ENCODE measurements at places on chromosomes 1 and 21.

DNA sequence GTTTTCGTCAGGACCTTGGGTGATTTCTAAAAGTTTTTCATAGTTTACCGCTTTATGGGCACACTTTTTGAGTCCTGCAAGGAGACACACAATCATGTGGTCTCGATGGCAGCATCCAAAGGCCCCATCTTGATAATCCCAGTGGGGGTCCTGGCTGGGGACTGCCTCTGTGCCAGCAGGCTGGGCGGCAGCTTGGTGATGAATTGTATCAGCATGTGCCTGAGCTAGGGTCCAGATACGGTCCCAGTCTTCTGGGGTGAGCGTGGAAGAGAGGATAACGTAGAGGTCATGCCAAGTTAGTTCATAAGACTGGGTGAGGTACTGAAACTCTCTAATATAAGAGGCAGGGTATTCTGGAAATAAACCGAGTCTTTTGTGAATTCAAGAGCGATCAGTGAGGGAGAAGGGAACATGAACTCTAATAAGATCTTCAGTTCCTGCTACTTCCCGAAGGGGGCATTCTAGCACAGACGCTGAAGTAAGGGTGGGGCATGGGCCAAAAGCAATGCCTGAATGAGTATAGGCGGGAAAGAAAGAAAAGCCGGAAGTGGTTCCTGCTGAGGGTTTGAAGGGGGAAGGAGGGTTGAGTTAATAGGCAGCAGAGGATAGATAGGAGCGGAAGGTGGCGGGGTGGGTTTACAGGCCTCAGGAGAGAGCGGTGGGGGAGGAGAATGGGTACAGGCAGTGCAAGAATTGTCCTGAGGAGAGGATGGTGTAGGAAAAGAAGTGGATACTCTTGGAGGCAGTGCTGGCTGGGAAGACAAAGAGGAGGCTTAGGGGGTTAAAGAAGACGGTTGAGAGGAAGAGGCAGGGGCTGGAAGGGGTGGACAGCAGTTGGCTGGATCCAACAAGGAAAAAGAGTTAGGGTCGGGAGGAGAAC lies 1.6 kb downstream of the ERVH48-1 start:
- DNase-seq: peak; percentile 99

DNA sequence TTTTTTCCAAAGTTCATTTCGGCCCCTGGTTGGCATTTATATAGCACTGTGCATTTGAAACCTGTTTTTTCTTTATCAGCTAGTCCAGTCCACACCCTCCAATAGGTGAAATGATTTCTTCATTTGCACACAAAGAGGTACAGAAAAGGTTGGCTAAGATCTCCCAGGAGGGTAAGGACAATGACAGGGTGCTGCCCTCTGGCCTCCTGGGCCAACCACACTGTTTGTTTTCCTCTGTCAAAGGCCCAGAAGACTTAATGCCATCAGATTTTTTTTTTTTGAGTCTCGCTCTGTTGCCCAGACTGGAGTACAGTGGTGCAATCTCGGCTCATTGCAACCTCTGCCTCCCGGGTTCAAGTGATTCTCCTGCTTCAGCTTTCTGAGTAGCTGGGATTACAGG lies 70.1 kb upstream of the EFHD2 start:
- DNase-seq: no peak

DNA sequence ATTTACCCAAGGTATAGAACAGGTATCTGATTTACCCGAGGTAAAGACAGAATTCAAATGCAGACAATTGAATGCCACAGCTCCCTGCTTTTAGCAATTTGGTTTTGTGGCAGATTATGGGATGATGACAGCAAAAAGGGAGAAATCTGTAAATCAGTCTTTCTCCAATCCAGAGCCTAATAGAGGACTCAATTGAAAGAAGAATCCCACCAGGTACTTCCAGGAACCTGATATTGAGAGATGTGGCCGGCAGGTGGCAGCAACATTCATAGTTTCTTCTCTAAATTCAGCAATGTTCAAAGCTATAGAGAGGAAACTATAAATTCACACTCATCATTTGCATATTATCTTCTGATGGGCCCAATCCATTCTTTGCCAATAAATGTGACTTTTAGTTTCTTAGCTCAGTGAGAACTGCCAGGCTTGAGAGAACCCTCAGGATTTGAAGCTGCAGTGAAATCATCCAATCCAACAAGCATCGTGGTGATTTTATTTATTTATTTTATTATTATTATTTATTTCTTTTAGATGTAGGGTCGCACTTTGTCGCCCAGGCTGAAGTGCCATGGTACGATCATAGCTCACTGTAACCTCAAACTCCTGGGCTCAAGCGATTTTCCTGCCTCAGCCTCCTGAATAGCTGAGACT lies 9.8 kb upstream of the PHACTR4 start:
- DNase-seq: peak; percentile 90

GRCh38 chr21:30497065-30497464 lies at the start of gene KRTAP19-4:
Gene KRTAP19-4 (minus strand): TSS chr21:30497165. CDS start chr21:30497110, 55 bp downstream.
- no peak for DNase-seq

GRCh38 chr1:160567858-160568682 lies 11.2 kb downstream of the CD84 start:
- DNase-seq: peak; percentile 96

- no peak for DNase-seq
Measured at GRCh38 chr21:15430577-15430976, 299.2 kb upstream of the USP25 start.

DNA sequence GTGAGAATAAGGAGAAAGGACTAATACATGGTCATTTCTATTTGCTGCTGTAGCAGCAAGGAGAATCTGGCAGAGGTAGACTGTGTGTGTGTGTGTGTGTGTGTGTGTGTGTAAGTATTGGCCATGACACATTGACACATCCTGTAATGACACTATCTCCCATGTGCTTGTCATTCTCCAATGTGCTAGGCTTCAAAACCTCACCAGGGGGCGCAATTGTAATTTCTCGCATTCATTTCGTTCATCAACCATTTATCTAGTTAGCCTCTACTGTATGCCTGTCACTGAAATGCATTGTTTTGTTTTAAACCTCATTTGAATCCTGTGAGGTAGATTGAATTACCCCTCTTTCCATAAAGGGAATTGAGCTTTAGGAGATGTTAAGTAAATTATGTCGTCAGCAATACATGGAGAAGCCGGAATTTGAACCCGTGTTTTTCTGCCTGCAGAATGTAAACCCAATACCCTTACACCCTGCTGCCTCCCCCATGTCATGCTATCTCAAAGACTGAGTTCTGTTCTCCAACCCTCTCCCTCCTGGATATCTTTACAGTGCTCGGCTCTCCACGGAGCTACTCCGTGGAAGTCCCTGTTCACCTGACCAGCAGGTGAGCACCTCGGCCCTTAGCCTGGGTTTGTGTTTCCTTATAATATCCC lies 100.8 kb downstream of the UCK2 start:
- DNase-seq: peak; percentile 80

- peak; percentile 49 for DNase-seq
Measured at GRCh38 chr1:203127666-203128430, at the start of gene ADORA1. Gene ADORA1 (plus strand): TSS chr1:203127726. CDS start chr1:203128842, 1,116 bp downstream.

GRCh38 chr1:26787381-26787705 lies 407 bp upstream of the PIGV start:
- no peak for DNase-seq

GRCh38 chr1:56915960-56916359 lies 49.9 kb downstream of the C8B start:
- DNase-seq: no peak

GRCh38 chr1:220680085-220680687 lies 10.0 kb upstream of the C1orf115 start:
- DNase-seq: peak; percentile 65

DNA sequence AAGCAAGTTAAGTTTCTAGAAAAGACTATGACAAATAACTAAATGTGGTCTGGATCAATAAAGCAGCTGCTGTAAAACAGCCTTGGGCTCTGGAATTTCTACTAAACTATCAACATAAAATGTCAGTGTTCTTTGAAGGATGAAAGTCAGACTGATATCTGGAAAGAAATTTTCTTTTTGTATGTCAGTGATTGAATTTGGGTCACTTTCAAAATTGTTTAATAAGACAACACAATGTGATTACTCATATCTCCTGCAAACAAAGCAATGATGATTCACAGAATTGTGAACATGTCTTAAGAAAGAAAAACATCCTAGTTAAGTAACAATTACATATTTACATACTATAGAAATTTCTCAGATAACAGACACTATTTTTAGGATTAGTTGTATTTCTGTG lies 826.4 kb downstream of the PLA2G4A start:
- DNase-seq: no peak

GRCh38 chr1:177343445-177343844 lies 172.7 kb downstream of the BRINP2 start:
- DNase-seq: no peak

GRCh38 chr1:211731456-211732292 lies 56.3 kb upstream of the NEK2 start:
- no peak for DNase-seq

- DNase-seq: no peak
Measured at GRCh38 chr1:93735722-93736121, 54.1 kb upstream of the BCAR3 start.

DNA sequence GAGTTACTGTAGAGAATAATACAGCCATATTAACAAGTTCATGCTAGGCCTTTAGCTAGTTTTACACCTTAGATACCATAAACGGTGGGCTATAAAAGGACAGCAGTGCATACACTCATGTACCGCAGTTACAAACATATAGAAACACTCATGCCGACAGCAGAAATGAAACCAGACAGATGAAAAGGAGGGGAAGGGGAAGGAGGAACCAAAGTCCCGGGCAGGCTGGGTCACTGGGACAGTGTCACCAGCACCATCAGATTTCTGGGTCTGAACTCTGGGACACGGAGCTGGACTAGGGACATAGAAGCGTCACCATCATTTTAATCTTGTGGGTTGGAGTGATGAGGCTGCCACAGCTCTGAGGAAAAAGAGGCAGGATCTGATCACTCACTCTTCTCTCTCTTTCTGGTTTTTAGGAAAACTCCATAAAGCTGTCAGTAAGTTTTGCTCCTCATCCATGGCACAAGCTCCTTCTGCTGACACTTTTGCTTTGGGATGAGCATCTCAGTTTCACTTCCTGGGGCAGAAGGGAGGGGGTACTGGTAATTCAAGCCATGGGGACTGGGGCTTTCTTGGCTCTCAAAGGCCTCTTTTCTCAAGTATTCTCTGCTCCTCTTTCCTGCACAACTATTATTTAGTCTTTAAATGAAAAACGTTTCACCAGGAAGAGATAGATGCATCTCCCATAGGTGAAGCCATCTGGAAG lies 7.8 kb upstream of the ZNF691 start:
- DNase-seq: no peak

GRCh38 chr21:36729310-36729970 lies 30.5 kb downstream of the SIM2 start:
- DNase-seq: no peak

DNA sequence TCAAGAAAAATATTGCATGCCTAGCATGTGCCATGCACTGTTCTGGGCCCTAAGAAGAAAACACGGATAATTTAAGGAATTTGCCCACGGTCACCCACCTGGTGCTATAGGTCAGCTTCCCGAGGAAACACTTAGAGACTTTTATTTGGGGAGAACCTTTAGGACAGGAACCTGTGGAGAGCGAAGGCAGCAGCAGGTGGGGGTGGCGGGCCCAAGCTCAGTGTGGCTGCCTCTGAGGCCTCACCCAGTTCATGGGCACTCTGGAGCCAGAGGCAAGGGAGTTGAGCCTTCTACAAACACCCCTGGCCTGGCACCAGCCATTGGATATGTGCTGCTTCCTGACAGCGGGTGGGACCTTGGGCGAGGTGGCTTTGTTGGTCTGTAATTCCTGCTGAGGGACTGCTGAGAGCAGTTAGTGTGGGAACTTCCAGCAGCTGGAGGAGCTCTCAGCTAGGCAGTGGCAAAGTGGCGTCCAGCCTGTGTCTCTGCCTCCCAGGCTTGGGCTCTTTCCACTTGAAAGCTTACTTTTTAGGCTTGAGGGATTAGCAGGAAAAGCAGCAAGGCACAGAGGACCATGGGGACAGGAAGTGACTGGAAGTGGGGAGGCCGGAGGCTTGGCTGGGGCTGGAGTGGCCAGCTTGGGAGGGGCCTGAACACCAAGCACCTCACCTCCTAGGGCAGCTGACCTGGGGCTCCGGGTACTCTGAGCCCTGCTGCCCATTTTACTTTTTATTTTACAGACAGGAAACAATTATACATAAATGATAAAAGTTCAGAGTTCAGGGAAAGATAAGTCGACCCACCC lies 19.1 kb downstream of the MRPL37 start:
- no peak for DNase-seq

DNA sequence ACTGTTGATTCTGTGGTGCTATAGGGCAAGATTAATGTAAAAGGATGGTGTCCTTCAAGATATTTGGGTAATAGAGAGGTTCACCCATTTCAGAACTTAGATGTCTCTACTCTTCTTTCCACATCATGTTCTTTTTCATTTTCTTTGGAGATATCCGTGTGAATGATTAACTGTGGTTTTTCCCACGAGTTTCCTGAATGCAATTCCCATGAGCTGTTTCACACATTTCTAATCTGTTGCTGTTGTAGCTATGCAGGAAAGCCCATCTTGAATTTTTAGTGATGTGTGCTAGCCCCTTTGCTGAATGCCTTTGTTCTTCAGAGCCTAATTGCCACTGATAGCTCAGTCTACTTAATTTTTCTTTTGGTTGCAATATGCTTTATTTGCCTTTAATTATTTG lies 27.6 kb downstream of the SNX27 start:
- DNase-seq: no peak

GRCh38 chr1:11568687-11569086 lies 85.5 kb downstream of the FBXO2 start:
- DNase-seq: no peak

GRCh38 chr1:160710517-160711252 lies 937 bp downstream of the CD48 start:
- no peak for DNase-seq

- DNase-seq: no peak
Measured at GRCh38 chr1:24043345-24044032, 63.4 kb upstream of the SRSF10 start.

- no peak for DNase-seq
Measured at GRCh38 chr1:33336580-33336979, 15.7 kb upstream of the A3GALT2 start.

GRCh38 chr1:9373619-9374018 lies 80.9 kb downstream of the SPSB1 start:
- DNase-seq: no peak

DNA sequence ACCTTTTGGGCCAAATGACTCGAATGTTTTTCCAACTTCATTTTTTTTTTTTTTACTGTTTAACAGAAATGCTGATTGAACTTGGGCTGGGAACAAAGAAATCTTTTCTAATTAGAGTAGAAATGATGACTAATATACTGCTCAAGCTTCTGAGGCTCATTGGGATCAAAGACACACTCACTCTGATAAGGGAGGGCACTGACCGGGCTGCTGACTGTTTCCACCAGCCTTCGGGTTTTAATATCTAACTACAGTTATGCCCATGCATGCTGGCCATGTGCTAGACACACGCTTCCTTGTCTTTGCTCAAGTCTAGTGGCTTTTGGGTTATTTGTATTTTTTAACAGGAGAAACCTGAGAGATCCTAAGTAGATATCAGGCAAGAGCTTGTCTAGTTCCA lies 16.8 kb downstream of the ZBTB18 start:
- DNase-seq: peak; percentile 44

Data from hematopoietic multipotent progenitor cell treated with erythropoietin and hydrocortisone succinate and interleukin-3 and kit ligand, for 4 days (in vitro differentiated cells).